Esophagus mucosa (tissue), 1 donor: ENCODE measurements at places on chromosomes 4 and X. TPM values are rescaled to one million over a fixed set of nuclear protein-coding genes. Genes with fewer than 3 reads are reported as not detected.

DNA sequence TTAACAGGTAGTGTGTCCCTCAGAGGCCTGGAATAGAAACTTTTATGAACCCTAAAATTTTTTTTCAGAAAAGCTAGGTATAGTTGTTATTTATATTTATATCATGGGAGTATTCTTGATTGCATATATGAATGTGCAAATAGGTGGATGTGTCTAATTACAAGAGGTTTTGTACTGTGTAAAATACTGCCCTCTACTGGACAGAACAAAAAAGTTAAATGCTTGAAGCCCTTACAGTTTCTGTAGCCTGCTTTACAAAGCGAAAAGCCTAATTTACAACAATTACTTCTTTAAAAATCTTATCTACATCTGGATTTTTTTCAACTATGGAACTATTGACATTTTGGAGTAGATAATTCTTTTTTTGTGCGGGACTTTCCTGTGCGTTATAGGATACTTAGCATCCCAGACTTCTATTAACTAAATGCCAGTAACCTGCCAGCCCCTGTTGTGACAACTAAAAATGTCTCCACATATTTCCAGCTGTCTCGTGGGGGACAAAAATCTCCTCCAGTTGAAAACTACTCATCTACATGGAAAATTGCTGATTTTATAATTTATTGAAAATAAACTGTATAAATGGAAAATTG lies 35.1 kb downstream of the ENPEP start:
- peak; percentile 59 for ATAC-seq

DNA sequence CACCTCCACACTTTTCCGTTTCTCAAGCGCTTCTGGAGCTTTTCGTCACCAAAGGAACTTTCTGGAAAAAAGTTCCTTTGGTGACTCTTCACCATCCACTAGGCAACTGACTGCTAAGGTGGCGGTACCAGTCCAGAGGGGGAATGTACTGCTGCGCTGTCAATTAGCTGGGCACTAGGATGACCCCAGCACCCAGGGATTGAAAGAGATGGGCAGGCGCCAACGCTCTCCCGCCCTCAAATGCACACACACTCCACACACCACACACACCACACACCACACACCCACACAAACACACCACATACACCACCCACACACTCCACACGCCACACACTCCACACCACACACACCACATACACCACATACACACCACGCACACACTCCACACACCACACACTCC lies 10.4 kb downstream of the PRDM8 start:
- no peak for ATAC-seq

GRCh38 chrX:23194885-23195554 lies 139.6 kb upstream of the PTCHD1 start:
- ATAC-seq = no peak

DNA sequence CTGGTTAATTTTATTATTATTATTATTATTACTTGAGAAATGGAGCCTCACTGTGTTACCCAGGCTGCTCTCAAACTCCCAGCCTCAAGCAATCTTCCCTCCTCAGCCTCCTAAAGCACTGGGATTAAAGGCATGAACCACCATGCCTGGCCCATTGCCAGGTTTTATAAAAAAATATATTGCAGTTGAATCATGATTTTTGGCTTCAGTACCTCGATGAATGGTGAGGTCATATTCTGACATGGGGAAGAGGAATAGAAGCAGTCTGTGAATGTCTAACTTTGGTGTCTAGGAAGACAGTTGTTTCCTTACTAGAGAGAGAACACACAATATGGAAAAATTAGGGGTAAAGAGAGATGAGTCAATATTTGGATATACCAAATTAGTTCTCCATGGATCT lies 32.0 kb downstream of the CCSER1 start:
- ATAC-seq = peak; percentile 29

- no peak for ATAC-seq
These were observed 11.7 kb downstream of the CTPS2 start for GRCh38 chrX:16700734-16701133.

- no peak for ATAC-seq
These were observed 60.4 kb downstream of the MMRN1 start for GRCh38 chr4:89954906-89955695.

Gene LPAR4
- total RNA-seq = not detected

Gene GYPE
- total RNA-seq = not detected

Gene SRPX2
- 18.9 TPM for total RNA-seq

Gene CENPVL1
- not detected for total RNA-seq

Gene GUCY1A1
- 2.5 TPM for total RNA-seq
